ENCODE measurements at places on chromosomes 4 and X. TPM values are rescaled to one million over a fixed set of nuclear protein-coding genes. Genes with fewer than 3 reads are reported as not detected.

PTCHD1 gene
- 0.13 TPM for total RNA-seq

DNA sequence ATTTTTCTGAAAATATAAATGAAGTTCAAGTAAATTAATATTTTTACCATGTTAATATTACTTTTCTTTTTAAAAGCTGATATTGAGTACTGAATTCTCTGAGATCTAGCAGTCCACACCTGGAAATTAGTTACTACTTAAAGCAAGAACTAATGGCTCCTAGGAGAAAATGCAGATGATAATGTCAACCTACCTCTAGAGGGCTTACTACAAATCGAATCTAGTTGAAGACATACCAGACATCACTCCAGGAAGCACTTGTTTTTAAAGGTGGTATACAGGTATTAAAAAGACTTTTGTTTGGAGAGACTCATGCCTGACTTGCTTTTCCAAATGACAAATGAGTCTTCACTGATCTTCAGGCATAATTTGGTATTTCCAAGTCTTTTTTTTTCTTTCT, 516.4 kb upstream of the BOD1L1 start:
- no peak overlapping the region for H3K4me3 ChIP-seq
- H3K36me3 ChIP-seq, result no peaks in the 10 kb centered on the region
- no peaks in the 10 kb centered on the region for H3K4me1 ChIP-seq

DNA sequence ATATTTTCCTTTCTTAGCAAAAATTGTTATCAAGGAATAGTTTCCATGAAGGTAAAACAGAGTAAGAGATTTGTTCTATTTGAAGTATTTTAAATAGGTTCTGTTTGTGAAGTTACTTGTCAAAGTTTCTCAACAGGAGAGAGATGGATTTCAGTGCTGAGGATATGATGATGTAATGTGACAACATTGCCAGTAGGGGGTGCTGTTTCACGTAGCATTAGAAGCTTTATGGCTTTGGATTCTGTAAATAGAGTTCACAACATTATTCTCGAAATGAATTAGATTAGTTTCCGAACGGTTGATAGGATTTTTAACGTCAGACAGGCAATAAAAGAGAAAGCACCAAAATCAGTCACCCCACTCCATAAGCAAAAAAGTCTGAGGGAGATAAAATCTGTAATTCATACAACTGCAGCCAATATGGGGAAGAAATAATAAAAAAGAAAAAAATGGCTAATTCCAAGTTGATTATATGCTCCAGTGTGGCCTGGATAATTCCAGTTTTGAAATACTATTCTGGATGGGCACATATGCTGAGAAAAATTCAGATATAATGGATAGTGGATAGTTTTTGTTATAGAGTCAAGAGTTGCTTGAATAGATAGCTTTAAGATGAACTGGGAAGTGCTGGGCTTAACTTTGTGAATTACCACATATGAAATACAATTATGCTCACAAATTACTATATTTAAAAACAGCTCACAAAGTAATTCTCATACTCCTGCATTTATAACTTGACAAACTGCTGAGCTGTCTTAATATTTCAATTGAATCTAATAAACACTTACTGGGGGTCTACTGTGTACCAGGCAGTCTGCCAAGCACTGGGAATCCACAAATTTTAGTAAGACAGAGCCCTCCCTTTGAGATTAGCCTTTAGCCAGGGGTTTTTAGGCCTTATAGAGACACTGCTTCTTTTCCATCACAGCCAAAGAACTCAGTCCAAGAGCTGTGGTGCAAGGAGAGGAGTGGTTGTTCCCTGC, 109.1 kb downstream of the GPAT3 start:
- no peak overlapping the region for H3K27ac ChIP-seq
- H3K27me3 ChIP-seq, result peaks cover 3% of the 10 kb centered on the region
- no peak overlapping the region for H3K4me3 ChIP-seq
- DNase-seq, result peak; percentile 71

- peaks cover 5% of the 10 kb centered on the region for H3K4me1 ChIP-seq
- H3K4me3 ChIP-seq, result peak overlapping the region; percentile 89
- H3K27me3 ChIP-seq, result no peaks in the 10 kb centered on the region
- peak overlapping the region; percentile 80 for H3K27ac ChIP-seq
- no peaks in the 10 kb centered on the region for H3K36me3 ChIP-seq
These were observed 518 bp upstream of the FAM241A start for GRCh38 chr4:112144546-112145325.

GSX2 gene
- total RNA-seq, result not detected

NSG1 gene
- 4.5 TPM for total RNA-seq

COL4A6 gene
- 0.83 TPM for total RNA-seq

- no peaks in the 10 kb centered on the region for H3K27me3 ChIP-seq
- no peaks in the 10 kb centered on the region for H3K36me3 ChIP-seq
- H3K4me3 ChIP-seq, result no peak overlapping the region
- DNase-seq, result no peak
These were observed 136.9 kb downstream of the TSPAN5 start for GRCh38 chr4:98521486-98521885.

GRCh38 chr4:6575503-6576240, 683 bp downstream of the MAN2B2 start:
- peak overlapping the region; percentile 92 for H3K4me3 ChIP-seq
- H3K27ac ChIP-seq, result peak overlapping the region; percentile 76
- no peak for DNase-seq
- H3K4me1 ChIP-seq, result peaks cover 6% of the 10 kb centered on the region

DNA sequence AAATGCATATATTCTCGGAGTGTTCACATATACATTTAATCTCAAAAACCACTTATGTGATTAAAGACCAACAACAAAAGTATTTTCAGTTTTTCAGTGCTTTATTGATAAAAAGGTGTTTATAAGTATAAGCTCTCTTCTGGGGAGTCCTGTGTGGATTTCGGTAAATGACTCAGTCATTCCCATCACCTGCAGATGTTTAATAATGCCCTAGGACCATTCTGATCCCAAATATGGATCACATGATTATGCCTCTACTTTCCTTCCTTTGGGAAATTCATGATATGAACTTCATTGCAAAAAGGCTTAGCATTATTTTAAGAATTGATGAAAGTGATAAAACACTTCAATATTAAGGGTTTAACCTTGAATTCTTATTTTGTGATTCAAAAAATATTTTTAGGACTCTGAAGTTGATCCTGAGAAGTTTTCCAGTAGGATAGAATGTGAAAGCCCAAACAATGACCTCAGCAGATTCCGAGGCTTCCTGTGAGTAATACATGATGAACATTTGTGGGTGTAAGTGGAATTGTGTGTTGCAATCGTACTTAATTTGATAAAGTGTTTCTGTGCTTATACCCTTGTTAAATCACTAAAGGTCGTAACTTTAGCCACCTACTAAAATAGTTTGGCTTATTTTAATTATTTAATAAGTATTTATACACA, 40.2 kb downstream of the ATP10D start:
- H3K27me3 ChIP-seq, result no peaks in the 10 kb centered on the region
- H3K4me3 ChIP-seq, result no peak overlapping the region
- no peak for DNase-seq
- H3K36me3 ChIP-seq, result peaks cover 6% of the 10 kb centered on the region

DNA sequence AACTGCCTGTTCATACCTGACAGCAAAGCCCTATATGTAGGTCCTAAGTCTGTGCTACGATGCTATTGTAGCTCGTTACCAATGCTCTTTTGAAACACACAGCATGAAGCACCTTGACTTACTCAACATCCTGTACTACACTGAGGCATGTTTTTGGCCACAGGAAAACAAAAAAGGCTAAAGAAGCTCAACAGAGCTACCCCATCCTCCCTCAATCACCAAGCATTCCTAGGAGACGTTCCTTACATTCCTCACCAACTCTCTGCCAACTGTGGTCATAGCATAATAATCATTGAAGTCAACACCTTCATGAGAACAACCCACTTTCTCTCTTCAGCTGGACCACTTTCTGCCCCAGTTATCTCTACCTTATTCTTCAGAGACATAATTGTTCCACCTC, 73.7 kb upstream of the SLC25A43 start:
- no peaks in the 10 kb centered on the region for H3K36me3 ChIP-seq
- H3K4me3 ChIP-seq, result no peak overlapping the region
- no peaks in the 10 kb centered on the region for H3K27me3 ChIP-seq
- no peaks in the 10 kb centered on the region for H3K4me1 ChIP-seq
- H3K27ac ChIP-seq, result no peak overlapping the region

- no peak overlapping the region for H3K4me3 ChIP-seq
- H3K27me3 ChIP-seq, result no peaks in the 10 kb centered on the region
- no peaks in the 10 kb centered on the region for H3K4me1 ChIP-seq
- H3K27ac ChIP-seq, result no peak overlapping the region
- no peak for DNase-seq
These were observed 71.6 kb upstream of the INPP4B start for GRCh38 chr4:142917678-142918077.

MPP1 gene
- 46.6 TPM for total RNA-seq

DNA sequence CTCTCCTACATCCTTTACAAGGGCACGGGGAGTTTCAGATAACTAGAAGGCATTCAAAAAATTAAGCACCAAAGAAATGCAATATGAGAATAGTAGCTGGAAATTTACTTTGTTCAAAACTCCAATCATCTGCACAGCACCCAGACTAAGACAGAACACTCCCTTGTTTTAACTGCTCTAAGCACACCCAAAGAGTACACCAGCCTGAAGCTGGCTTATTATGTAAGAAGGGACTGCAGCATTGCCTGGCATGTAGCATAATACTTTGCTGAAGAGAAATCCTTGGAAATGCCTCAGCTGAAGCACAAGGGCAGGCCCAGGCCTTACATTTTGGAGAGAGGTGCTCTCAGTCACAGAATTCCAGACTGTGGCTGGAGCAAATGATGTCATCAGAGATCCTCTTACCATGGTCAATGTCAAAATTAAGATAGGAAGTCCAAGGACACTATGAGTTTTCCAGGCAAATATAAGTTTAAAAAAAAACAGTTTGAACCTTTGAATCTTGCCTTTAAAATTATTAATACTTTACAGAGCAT, 14.8 kb downstream of the ARHGEF6 start:
- no peak overlapping the region for H3K4me3 ChIP-seq
- no peaks in the 10 kb centered on the region for H3K4me1 ChIP-seq
- H3K36me3 ChIP-seq, result no peaks in the 10 kb centered on the region
- H3K27ac ChIP-seq, result peak overlapping the region; percentile 28
- DNase-seq, result no peak
- H3K27me3 ChIP-seq, result no peaks in the 10 kb centered on the region

MMRN1 gene
- 13.5 TPM for total RNA-seq

PPP2R2C gene
- not detected for total RNA-seq

GRCh38 chrX:108590496-108590895, 145.9 kb downstream of the IRS4 start:
- H3K27me3 ChIP-seq, result no peaks in the 10 kb centered on the region
- no peaks in the 10 kb centered on the region for H3K36me3 ChIP-seq
- H3K4me3 ChIP-seq, result no peak overlapping the region
- no peak overlapping the region for H3K27ac ChIP-seq
- no peak for DNase-seq

DNA sequence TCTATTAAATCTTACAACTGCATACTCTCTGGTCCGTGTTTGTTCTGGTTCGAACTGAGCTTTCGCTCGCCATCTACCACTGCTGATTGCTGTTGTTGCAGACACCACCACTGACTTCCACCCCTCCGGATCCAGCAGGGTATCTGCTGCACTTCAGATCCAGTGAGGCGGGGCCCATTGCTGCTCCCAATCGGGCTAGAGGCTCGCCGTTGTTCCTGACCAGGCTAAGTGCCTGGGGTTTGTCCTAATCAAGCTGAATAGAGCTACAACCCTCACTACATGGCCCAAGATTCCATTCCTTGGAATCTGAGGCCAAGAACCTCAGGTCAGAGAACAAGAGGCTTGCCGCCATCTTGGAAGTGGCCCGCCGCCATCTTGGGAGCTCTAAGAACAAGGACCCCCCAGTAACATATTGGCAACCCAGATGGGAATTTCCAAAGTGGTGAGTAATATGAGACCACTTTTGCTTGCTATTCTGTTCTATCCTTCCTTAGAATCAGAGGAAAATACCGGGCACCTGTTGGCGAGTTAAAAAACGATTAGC, 43.3 kb downstream of the ENOPH1 start:
- H3K27ac ChIP-seq, result no peak overlapping the region
- no peaks in the 10 kb centered on the region for H3K36me3 ChIP-seq
- DNase-seq, result no peak
- H3K4me1 ChIP-seq, result no peaks in the 10 kb centered on the region

FAT1 gene
- total RNA-seq, result 465 TPM

RADX gene
- 1.2 TPM for total RNA-seq

DNA sequence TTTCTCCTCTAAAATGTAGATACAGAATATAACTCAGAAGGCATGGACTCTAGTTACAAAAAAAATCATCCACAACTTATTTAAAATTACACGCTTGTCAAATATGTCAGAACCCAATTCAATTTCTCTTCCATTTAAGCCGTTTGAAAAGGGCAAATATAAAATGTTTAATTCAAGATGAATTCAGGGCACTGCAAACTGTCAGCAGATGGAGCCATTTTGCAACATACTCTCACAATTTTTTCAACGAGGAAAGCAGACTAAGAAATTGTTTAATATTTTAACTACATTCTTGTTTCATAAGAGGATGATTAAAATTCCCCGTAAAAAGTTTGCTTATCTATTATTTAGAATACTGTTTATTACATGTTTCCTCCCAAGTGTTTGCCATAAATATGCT, 321.3 kb upstream of the CPXCR1 start:
- H3K27ac ChIP-seq, result no peak overlapping the region
- no peak overlapping the region for H3K4me3 ChIP-seq
- H3K4me1 ChIP-seq, result no peaks in the 10 kb centered on the region
- DNase-seq, result no peak
- H3K27me3 ChIP-seq, result no peaks in the 10 kb centered on the region
- no peaks in the 10 kb centered on the region for H3K36me3 ChIP-seq

KLHL13 gene
- 9.9 TPM for total RNA-seq

DNA sequence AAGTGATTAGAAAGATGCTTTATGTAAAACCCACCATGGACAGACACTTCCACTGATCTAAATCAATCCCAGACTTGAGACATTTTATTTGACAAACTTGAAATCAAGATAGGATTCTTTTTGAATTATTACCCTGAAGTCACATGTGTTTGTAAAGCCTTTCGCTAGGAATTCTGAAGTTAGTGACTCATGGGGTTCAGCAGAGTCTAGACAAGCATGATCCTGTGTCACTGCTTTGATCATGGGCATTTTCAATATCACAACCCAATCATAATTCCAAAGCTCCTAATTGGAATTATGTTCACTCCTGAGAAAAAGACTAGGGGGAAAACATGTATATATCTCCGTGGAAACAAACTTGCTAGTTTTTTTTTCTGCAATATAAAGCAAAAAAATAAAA, 67.5 kb upstream of the BMP3 start:
- H3K36me3 ChIP-seq, result no peaks in the 10 kb centered on the region
- no peak overlapping the region for H3K27ac ChIP-seq
- no peak for DNase-seq
- H3K4me3 ChIP-seq, result no peak overlapping the region
- no peaks in the 10 kb centered on the region for H3K27me3 ChIP-seq

Data from Peyer's patch (tissue), 4 donors.